ENCODE measurements at places on chromosomes 12 and 14.
A peak's percentile ranks its signal among the peaks of the same experiment; 100 is the strongest.

GRCh38 chr12:120100630-120101029 is 15.9 kb downstream of the RAB35 start:
- DNase-seq = no peak

GRCh38 chr14:99426265-99426664 is 54.4 kb downstream of the SETD3 start:
- no peak for DNase-seq

GRCh38 chr14:63032076-63032475 is 13.2 kb downstream of the KCNH5 start:
- no peak for DNase-seq

DNA sequence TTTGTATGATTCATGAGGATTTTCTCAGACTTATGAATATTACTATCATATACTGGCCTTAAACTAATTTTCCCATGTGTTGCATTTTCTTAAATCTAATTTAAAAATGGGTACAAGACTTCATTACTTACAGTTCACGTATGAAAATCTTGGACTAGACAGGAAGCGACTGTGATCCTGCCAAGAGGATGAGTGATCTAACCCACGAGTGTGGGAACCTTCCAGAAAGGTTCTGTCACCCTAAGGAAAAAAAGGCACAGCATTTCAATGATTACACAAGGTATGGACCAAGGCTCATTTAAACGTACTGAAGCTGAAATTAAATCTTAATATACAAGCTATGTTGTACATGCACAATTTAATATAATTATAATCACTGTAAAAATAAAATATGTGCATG is 293.5 kb upstream of the DIO2 start:
- no peak for DNase-seq

DNA sequence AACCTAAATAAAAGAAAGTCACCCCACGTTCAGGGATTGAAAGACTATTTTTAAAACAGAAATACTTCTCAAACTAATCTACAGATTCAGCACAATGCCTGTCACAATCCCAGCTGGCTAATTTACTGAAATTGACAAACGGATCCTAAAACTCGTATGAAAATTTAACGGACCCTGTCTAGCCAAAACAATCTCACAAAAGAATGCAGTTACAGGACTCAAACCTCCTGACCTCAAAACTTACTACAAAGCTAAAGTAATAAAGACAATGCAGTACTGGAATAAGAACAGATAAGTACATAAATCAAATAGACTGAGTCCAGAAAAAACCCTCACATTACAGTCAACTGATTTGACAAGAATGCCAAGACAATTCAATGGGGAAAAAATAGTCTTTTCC is 48.8 kb downstream of the IPO8 start:
- no peak for DNase-seq

GRCh38 chr14:86217523-86217922 is 687.6 kb downstream of the FLRT2 start:
- DNase-seq = no peak

DNA sequence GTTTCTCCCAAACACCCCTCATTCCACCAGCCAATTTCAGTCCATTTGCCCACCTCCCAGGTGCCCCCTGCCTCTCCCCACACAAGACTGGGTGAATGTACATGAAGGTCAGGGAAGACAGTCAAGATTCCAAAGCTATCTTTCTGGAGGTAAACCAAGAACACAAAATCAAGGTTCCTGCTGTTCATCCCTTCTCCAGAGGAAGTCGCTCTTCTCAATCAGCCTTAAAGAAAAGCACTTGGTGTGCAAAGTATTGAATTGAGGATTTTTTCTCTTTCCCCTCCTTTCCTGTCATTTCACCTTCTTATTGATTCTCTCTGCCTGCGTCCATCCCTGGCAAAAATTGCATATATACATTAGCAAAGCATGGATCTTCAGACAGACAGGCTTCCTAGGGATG is 4.5 kb downstream of the GRIN2B start:
- no peak for DNase-seq

GRCh38 chr12:125092108-125092871 is 27.1 kb downstream of the AACS start:
- no peak for DNase-seq

GRCh38 chr12:109721276-109721675 is 7.7 kb downstream of the FAM222A start:
- no peak for DNase-seq

DNA sequence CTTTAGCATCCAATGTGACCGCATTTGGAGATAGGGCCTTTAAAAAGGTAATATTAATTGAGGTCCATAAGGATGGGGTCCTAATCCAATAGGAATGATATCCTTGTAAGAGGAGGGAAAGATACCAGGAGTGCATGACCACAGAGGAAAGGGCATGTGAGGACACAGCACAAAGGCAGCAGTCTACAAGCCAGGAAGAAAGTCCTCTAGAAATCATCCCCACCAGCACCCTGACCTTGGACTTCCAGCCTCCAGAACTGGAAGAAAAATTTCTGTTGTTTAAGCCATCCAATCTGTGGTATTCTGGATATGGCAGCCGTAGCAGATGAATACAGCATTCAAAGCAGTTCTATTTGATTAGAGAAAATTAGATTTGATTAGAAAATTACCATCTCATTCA is 145.4 kb downstream of the STXBP6 start:
- DNase-seq = no peak

DNA sequence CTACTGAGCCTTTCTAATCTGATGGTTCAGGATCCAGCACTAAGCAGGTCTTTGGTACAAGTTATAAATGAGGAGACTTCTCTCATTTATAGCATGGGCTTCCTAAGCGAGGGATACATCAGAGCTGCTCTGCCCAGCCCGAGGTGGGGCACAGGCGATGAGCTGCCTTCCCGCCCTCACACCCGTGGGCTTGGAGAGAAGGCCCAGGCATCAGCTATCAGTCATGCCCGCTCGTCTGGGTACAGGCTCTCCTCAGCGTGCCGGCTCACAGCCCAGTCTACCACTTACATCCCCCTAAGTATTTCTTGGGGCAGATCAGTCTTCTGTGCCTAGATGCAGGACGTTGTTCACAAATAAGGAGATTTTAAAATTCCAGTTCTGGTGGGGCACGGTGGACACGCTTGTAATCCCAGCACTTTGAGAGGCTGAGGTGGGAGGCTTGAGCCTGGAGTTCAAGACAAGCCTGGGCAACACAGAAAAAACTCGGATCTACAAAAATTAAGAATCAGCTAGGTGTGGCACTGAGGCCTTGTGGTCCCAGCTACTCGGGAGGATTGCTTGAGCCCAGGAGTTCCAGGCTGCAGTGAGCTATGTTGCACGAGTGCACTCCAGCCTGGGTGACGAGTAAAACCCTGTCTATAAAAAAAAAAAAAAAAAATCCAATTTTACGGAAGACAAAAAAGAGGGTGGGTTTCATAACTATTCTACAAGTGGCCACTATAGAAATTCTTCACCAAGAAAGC is 57.0 kb downstream of the CCDC88C start:
- no peak for DNase-seq

DNA sequence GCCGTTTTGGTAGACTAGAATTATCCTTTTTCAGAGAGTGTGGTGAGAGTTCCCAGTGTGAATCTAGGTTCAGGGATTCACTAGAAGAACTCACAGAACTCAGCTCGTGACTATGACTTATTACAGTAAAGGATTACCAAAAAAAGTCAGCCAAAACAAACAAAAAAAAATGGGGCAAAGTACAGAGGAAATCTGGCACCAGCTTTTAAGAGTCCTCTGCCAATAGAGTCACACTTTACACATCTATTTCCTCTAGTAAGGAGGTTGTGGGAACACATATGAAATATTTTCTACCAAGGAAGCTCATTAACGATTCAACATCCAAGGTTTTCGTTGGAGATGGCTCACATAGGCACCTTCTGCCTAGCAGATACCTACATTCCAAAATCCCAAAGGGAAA is 28.2 kb downstream of the TSPAN19 start:
- peak; percentile 50 for DNase-seq

DNA sequence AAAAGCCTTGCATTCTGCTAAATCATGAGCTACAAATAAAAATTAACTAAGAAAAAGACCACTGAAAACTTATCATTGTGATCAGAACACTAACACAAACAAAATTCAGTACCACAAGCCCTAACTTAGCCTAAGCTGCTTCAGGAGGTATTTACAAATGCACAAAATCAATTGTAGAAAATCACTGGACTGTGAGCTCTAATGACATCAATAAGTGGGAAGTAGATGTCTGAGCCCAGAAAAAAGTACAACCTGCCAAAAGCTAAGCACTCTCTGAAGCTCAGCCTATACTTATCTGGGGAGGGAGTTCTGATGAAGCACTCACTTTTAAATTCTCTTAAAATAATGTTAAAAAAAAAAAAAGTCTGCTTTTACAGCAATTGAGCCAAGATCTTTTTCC is 92.9 kb downstream of the SLCO1B1 start:
- DNase-seq = no peak

- no peak for DNase-seq
Measured at GRCh38 chr14:67487937-67488893, at the start of gene TMEM229B. TMEM229B (minus strand) TSS chr14:67488721; CDS start chr14:67473923, 14,798 bp downstream.

GRCh38 chr12:2009623-2010022 is 5.4 kb upstream of the DCP1B start:
- DNase-seq = no peak

DNA sequence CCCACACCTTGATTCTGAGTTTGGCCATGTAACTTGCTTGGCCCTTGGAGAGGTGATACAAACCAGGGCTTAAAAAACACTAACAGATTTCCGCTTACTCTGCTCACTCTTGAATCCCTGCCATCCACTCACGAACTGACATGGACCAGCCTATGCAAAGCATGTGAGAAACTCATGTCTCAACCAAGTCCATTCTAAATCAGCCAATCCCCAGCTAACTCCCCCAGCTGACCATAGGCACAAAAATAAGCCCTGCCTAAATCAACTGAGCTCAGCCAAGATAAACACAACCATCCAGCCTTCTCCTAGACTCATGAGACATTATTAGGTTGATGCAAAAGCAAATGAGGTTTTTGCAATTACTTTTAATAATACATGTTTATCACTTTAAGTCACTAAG is 353.9 kb upstream of the TBX3 start:
- DNase-seq = peak; percentile 30

- DNase-seq = peak; percentile 54
Measured at GRCh38 chr12:122517877-122518276, 8.9 kb downstream of the RSRC2 start.

- no peak for DNase-seq
Measured at GRCh38 chr12:103198499-103198898, 241.0 kb downstream of the ASCL1 start.

DNA sequence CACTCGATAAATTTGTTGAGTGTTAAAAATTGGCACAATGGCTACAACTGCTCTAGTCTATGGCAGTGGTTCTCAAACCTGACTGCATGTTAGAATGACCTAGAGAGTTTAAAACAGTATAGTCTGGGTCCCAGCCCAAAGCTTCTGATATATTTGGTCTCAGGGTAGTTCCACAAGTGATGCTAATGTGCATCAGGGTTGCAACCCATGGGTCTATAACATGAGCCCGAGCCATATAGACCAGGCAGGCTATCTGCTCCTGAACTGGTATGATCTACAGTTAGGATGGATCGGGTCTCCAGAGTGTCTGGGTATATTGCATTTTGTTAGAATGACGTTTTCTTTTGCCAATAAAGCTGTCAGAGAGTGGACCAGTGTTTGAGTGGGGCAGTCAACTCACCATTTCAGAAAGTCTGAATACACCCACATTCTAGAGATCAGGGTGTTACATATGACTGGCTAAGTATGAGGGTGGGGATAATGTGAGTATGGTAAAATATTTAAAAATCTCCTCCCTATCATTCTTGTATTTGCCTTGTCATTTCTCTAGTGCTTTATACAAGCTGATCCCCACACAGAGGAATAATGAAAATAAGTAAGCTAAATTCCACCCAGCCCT is 80.9 kb downstream of the FRMD6 start:
- no peak for DNase-seq

- DNase-seq = no peak
Measured at GRCh38 chr14:85482552-85482951, 47.4 kb upstream of the FLRT2 start.

GRCh38 chr14:99769123-99769522 is 24.1 kb upstream of the EML1 start:
- no peak for DNase-seq

GRCh38 chr12:121775501-121775900 is 18.0 kb downstream of the RHOF start:
- DNase-seq = no peak

GRCh38 chr12:84911271-84912197 is 1.1 kb downstream of the SLC6A15 start:
- DNase-seq = no peak

DNA sequence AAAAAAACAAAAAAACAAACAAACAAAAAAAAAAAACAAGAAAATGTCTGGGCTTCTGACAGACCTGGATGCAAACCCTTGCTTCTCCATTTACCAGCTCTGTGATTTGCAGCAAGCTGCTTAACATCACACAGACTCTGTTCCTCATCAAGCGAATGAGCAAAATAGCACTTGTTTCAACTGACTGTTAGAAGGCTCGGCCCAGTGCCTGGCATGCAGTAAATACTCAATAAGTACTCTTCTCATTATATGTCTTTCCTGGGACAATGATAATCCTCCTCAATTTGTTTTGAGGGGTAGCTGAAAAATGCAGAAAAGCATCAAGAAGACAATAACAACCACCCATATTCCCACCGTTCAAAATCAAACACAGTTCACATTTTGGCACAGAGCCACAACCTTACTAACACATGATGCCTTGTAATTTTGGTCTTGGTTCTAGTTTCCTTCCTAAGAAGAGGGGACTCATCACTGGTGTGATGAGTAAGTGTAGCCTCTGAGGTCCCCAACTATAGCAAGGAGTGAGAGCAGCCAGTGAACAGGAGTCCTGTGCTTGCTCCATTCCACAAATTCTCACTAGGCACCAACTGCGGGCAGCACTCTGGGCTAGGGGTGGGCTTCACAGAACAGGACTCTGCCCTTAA is 60.4 kb downstream of the TTC7B start:
- DNase-seq = no peak

- DNase-seq = peak; percentile 7
Measured at GRCh38 chr14:65949711-65950516, 536.3 kb upstream of the CCDC196 start.

- DNase-seq = no peak
Measured at GRCh38 chr12:40342010-40342409, 117.2 kb downstream of the LRRK2 start.

GRCh38 chr12:56759263-56759908 is 3.7 kb upstream of the HSD17B6 start:
- DNase-seq = no peak

- no peak for DNase-seq
Measured at GRCh38 chr14:74348241-74348734, at the start of gene VRTN. VRTN (plus strand) TSS chr14:74348471; CDS start chr14:74356784, 8,313 bp downstream.

DNA sequence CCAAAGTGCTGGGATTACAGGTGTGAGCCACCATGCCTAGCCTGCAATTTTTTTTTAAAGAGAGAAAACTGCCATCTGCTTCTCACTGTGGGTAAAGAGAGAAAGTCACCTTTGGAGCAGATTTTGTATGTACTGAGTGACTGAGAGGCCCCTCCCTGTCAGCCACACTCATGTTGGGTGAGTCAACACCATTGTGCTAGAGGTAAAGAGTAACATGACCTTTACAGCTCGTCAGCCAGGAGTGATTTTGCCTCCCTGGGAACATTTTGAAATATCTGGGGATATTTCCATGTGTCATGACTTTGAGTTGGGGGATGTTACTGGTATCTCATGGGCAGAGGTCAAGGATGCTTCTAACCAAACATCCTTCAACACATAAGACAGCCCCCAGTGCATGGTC is 115.2 kb downstream of the KSR2 start:
- DNase-seq = no peak

Data from skeletal muscle cell (primary cell).